Brain microvascular endothelial cell (primary cell): ENCODE measurements at places on chromosomes 2 and 18.

DNA sequence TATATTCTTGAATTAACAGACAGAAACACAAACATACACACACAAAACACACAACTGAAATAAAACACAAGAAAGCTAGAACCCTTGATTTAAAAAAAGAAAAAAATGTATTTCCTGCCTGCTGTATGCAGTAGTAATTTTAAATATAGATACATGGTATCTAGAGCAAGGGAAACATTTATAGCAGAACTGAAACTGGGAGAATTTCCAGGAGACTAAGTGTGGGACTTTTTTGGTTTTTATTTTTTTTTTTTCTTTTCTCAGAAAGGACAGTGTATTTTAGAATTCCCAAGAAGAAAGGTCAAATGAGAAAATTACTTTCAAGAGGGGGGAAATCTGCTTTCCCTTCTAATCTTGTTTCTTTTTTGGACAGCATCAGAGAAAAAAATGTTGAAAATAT, 558.9 kb upstream of the PKDCC start:
- DNase-seq: no peak

GRCh38 chr2:142824756-142825155, 52.7 kb upstream of the KYNU start:
- DNase-seq: no peak

GRCh38 chr2:109623923-109624322, 9.8 kb downstream of the SOWAHC start:
- no peak for DNase-seq

GRCh38 chr2:59830601-59831000, 722.9 kb downstream of the BCL11A start:
- no peak for DNase-seq

- DNase-seq: no peak
Observed at GRCh38 chr2:29272311-29272710, 157.1 kb downstream of the CLIP4 start.

DNA sequence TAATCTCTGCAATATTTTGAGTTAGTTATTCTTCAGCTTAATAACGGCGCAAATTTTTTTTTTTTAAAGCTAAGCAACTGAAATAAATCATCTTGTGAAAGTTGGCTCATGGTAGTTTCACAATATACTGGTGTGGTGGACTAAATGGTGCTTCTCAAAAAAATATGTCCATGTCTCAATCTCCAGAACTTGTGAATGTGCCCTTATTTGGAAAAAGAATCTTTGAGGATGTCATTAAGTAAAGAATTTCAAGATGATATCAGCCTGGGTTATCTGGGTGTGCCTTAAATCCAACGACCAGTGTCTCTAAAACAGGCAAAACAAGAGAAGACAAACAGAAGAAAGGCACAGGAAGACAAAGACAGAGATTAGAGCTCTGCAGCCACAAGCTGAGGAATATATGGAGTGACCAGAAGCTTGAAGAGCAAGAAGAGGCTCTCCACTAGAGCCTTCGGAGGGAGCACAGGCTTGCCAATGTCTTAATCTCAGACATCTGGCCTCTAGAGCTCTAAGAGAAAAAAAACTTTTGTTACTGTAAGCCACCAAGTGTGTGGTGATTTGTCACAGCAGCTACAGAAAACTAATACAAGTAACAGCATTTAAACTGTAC, 71.4 kb downstream of the HNMT start:
- no peak for DNase-seq
